Bone marrow (tissue), 2 donors: ENCODE measurements at places on chromosomes 7 and 10.

- DNase-seq, result no peak
Measured at GRCh38 chr7:104048055-104048454, 58.6 kb upstream of the RELN start.

DNA sequence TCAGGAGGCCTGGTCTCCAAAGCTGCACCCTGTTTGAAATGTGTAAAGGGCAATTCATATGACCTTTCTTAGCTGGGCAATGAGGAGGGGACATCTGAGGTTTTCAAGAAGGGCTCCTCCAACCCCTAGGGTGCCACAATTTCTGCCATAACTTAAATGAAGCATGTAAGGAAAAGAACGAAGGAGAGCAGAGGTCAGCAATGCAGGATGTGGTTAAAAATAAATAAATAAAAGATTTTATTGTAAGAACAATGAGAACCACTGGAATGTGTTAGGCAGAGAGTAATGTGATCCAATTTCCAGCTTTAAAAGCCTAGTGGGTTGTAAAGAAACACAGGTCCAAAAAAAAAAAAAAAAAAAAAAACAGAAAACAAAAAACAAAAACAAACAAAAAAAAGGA lies 673.1 kb downstream of the TNS3 start:
- no peak for DNase-seq

- DNase-seq, result no peak
Measured at GRCh38 chr7:55209366-55209765, 155.8 kb upstream of the LANCL2 start.

DNA sequence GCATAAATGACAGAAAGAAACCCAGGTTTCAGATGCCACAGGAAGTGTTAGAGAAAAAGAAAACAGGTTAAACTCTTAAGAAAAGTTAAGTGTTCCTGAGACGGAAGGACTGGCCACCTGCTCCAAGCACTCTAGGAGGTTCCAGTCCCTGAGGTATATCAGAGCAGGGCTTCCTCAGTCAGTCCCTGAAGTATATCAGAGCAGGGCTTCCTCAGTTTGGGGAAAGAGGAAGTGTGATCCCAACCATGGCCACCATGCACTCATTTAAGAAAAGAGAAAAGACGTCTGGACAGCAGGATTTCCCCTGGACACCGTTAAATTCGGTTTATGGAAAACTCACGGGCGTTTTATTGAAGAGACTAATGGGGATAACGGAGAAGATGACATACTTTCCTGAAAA lies 133.4 kb upstream of the PFKP start:
- no peak for DNase-seq

DNA sequence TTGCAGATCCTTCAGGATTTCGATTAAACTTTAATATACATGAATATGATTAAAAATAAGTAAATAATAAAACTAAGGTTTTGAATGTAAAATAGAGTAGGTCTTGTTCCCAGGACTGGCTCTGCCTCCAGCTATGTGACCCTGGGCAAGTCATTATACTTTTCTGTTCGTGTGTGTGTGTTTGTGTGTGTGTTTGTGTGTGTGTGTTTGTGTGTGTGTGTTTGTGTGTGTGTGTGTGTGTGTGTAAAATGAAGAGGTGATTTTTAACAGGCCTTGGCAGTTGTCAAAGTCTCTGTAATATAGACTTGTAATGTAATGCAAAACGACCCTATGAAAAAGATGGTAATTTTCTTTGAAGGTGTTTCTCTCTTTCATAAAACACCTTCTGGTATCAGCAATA lies 79.2 kb downstream of the HGF start:
- DNase-seq, result no peak

DNA sequence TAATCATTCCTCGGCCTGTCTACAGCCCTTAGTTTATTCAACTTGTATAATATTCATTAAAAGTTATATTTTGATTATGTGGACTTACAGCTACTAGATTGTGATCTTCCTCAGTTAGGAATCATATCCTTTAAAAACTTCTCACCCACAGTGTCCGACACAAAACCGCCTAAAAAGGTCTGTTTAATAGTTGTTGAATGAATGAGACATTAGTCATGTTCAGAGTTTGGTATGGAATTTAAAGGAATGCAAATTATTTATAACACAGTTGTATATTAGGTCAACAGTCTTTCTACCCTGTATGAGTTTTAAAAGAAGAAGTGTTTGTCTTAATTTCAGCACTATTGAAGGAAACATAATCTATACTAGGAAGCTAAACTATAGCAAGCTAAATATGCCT lies 390.0 kb downstream of the ARL4A start:
- no peak for DNase-seq

GRCh38 chr7:29748286-29749099 lies 57.8 kb upstream of the WIPF3 start:
- no peak for DNase-seq

GRCh38 chr7:27459021-27459730 lies 203.5 kb downstream of the HIBADH start:
- no peak for DNase-seq

DNA sequence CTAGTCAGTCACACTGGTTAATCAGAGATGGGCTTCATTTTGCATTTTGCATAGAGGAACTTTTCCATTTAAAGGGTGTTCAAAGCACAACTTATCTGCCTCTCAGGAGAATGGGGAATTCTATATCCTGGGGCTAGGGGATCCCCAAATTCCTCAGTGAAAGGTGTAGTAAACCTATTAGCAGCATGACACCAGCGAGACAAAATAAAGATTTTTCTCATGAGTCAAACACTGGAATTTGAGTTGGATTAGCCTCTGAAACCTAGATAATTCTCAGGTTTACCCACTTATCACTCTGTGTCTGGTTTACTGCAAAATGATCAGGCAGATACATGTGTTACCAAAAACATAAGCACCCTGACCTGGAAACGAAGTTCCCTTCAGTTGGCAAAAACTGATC lies 2.1 kb downstream of the AFAP1L2 start:
- DNase-seq, result no peak

GRCh38 chr10:102404361-102405107 lies 9.0 kb downstream of the NFKB2 start:
- DNase-seq, result no peak

DNA sequence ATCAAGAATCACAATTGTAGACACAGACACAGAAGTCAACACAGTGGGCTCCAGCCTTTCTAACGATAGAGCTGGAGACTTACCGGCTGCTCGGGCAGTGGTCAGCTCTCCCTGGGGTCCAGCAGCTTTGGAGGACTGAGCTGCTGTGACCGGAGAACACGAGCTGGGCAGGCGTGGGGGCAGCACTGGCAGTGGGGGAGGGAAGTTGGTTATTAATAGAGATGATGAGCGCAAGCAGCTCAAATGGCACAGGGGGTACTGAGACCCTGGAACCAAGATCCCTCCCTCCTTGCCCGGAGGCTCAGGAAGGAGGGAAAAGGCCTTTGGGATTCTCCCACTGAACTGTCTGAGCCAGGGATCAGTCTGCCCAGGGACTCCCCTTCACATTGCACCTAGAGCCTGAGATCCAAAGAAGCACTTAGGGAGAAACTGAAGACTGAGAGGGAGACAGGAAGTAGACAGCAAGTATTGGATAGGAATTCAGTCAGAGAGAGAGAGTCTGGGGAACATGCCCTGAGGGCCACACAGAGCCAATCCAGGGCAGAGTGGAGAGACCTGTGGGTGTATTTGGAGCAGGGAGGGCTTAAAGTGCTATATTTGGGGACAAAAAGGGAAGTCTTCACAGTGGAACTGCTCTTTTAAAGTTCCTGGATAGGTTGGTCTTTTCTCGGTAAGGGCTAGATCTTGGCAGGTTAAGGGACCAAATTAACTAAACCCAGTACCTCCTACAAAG lies at the start of gene MYOZ1:
MYOZ1 (minus strand) TSS at position 147 of the 733 bp plus-strand sequence. CDS start 1,457 bp downstream, outside the sequence.
- DNase-seq, result no peak

- no peak for DNase-seq
Measured at GRCh38 chr7:107277331-107277730, 108.5 kb downstream of the HBP1 start.

DNA sequence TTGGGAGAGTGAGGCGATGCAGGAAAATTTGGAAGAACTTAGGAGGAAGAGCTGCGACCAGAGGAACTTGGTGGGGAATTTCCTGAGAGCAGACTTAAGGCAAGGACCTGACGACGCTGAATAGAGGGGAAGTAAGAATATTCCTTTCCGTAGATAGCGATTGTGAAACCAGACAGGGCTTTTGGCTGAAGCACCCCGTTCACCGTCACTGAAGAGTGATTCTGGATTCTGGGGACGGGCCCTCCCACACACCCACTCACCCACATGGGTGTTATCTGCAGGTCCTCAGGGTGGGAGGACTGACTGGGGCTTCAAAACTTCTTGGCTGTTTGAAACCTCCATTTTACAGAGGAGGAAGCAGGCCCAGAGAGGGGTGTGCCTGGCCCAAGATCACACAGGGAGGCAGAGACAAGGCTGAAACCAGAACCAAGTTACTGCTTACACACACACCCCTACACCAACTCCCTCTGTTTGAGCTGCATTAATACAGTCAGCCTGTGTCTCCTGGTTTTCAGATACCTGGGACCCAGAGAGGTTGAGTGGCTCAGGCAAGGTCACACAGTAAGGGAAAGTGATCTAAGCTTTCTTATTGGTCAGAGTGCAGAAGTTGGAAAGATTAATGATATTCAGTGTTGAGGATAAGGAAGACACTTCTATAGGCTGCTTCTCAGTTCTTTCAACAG lies 37.2 kb upstream of the CDH23 start:
- DNase-seq, result peak; percentile 73

DNA sequence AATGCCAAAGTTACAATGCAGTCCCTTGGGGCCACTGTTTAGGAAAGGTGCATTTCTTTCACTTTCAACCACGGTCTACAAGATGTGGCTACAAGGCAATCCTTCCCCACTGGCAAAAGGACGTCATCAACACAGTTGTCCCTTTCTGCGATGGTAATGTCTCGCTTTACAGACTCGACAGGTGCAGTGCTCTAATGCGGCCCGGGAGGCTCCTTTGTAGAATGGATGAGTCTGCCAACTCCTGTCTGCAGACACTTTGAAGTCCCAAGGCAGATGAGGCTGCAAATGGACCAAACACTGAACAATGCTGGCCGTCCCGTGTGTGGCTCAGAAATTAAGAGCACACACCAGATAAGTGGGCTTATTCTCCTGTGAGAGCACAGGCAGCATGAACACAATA lies 133.7 kb downstream of the PIP4K2A start:
- no peak for DNase-seq

DNA sequence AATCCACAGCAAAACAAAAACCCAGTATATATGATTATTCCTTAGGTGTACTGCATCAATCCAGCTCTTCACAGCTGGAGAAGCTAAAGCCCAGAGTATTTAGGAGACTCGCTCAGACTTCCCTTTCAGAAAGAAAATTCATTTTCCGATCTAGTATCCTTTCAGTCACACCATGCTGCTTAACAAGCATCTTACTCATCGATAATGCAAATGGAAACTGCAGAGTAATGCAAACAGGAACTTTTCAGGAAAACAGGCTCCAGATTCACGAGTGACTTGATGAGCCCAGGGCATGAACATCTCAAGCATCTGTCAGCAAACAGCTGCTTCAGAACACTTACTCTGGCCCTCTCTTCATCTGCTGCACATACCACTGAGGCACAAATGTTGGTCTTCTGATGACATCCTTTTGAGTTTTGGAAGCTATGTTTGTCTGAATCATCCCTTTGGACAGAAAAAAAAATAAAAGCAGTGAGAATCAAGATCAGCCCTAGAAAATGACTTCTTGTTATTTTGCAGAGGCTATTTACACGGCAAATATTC lies 24.9 kb upstream of the ZC3HAV1L start:
- no peak for DNase-seq

DNA sequence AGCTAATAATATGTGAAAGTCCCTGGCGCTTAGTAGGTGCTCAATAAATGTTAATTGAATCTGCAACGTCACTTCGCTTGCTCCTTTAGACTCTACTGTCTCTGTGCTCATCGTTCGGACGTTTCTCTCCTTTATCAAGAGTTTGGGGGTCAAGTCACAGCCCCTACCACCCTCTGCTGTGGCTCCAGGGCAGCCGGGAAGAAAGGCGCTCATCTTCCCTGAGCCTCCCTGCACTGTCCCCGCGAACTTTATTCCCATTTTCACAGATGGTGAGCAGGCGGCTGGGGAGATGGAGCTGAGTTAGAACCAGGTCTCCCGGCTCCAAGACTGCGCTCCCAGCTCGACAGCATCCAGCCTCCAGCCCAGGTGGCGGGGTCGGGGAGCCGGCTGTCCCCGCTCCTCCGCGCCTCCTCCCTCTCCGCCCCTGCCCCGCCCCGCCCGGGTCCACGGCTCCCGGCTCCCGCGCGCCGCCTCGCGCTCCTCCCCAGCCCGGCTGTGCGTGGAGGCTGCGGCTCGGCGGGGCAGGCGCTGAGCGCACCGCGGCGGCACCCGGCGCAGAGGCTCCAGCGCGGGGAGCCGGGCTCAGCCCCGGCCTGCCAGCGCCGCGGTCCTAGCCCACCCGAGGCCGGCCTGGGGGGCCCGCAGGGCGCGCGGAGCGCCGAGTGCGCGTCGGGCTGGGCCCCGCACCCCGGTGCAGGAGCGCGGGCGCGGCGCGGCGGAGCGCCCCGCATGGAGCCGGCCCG lies at the start of gene CLEC2L:
CLEC2L (plus strand) TSS at position 487 of the 743 bp plus-strand sequence; CDS start at position 730, 243 bp downstream.
- DNase-seq, result no peak

- DNase-seq, result no peak
Measured at GRCh38 chr7:122082160-122082559, 61.9 kb downstream of the AASS start.

DNA sequence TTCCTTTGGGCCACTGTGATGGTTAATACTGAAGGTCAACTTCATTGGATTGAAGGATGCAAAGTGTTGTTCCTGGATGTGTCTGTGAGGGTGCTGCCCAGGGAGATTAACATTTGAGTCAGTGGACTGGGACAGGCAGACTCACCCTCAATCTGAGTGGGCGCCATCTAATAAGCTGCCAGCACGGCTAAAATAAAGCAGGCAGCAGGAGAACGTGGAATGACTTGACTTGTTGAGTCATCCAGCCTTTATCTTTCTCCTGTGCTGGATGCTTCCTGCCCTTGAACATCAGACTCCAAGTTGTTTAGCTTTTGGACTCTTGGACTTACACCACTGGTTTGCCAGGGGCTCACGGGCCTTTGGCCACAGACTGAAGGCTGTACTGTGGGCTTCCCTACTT lies 1046.9 kb downstream of the TYW1 start:
- no peak for DNase-seq

DNA sequence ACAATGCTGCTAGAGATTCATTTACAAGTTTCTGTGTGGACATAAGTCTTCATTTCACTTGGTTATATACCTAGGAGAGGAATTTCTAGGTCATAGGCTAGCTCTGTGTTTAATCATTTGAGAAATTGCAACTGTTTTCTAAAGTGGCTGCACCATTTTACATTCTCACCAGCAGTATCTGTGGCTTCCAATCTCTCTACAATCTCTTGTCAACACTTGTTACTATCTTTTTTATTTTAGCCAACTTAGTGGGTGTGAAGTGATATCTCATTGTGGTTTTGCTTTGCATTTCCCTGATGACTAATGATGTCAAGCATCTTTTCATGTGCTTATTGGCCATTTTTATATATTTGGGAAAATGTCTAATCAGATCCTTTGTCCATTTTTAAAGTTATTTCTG lies 53.0 kb upstream of the DRGX start:
- no peak for DNase-seq

GRCh38 chr10:63099734-63100133 lies 33.4 kb upstream of the NRBF2 start:
- DNase-seq, result no peak
